ENCODE measurements at places on chromosomes 4 and X.

DNA sequence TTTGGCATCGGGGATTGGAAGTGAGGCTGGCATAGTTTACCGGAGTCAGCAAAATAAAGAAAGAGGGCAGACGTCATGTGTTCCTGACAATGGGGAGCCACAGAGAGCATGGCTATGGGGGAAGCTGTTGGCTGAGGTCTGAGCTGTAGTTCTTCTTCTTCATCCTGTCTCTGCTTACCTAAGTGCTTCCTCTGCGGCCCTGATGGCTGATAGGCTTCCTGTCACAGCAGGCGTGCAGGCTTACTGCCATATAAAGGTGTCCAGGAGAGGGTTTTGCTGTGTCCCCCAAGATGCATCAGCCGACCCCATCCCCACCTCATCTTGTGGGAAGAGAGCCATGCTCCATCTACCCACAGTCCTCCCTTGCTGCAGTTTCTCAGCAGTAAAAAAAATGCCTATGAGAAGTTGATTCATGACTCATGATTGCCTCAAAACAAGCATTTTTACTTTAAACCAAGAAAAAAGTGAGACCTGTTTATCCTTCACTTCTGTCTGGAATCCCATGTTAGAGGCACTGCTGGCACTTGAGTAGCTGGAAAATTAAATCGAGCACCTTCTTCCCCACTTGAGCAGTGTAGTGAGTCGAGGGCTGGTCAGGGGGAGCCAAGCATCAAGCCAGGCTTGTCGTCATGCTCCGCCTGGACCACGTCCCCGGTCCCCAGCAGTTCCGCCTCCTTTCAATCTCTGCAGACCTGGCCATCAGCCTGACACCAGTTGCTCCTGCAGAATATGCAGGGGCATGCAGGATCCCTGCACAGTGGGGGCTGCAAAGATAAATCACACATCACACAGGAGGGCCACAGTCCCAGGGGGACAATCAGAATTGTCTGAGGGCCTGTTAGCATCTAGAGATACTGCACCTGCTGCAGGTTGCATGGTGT lies 237.8 kb downstream of the EVC2 start:
- DNase-seq, result no peak

DNA sequence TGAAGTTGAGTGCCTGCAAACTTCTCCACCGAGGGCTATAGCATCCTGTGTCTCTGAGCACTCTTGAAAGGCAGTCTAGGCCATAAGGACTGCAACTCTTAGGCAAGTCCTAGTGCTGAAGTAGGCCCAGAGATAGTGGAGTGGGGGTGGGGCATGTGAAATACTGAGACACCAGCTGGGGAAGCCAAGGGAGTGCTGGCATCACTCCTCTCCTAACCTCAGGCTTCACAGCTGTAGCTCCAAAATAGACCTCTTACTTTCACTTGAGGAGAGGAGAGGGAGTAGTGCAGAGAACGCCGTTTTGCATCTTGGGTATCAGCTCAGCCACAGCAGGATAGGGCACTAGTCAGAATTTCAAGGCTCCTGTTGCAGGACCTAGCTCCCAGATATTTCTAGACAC lies 56.2 kb upstream of the CYSLTR1 start:
- no peak for DNase-seq

- no peak for DNase-seq
Measured at GRCh38 chr4:16721613-16722291, 176.7 kb downstream of the LDB2 start.

DNA sequence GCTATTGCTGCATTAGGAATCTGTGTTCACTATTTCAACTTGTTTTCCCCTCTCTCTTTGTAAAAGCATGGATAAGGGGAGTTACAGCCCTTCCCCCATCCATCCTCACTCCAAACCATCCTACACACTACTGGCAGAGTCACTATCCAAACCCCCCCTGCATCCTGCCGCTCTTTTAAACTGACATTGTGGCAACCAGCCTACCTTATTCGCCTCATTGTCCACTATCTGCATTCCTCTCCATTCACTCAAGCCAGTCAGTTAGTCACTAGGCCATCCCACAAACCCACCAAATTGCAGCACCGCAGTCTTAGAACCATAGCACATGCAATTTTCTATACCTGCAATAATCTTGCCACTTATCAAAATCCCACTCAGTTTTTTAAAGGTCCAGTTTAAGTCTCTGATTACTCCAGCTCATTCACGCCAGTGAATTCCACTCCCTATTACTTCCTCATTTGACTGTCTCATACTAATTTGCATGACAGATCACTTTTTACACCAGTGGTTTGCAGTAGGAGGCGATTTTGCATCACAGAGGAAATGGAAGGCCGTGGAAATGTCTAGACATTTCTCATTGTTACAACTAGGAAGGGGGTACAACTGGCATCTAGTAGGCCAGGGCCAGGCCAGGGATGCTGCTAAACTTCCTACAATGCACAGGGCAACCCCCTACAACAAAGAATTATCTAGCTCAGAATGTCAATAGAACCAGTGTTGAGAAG lies 181.8 kb downstream of the HS6ST2 start:
- no peak for DNase-seq

- DNase-seq, result no peak
Measured at GRCh38 chrX:41449615-41450014, 2.5 kb downstream of the NYX start.

DNA sequence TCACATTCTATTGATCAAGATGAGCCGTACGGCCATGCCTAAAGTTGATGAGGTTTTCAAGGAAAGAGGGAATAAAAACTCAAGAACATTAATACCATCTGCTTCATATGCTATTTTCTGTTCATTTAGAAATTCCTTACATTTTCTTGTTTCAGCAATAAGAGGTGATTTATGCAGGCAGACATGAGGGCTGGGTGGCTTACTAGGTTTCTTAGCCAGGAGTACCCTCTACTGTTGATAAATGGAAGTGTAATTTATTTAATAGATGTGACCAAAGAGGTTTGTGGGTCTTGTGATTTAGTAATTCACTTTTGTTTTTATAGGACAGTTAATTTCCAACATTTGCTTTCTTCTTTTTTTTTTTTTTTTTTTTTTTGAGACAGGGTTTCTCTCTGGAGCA lies 6.4 kb upstream of the SMIM9 start:
- DNase-seq, result no peak

DNA sequence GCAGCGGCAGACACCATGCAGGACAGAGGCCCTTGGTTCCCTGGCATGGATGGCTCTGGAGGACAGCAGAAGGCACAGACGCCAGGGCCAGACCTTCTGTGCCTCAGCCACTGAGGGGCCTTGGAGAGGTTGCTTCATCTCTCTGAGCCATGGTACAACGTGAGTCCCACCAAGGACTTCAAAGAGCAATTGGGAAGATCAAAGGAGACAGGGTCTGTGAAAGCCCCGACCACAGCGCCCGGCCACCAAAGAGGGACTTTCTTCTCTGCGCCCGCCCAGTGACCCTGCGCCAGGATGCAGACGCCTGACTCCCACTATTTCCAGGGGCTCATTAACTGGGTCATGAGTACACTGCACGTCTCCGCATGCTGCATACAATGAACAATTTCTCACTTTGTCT lies 174.0 kb downstream of the AFAP1 start:
- DNase-seq, result no peak

GRCh38 chr4:5955201-5955821 lies 62.4 kb upstream of the CRMP1 start:
- no peak for DNase-seq

GRCh38 chrX:54484666-54485065 lies 11.4 kb downstream of the FGD1 start:
- no peak for DNase-seq
